ENCODE measurements at places on chromosomes 3 and 15.

GRCh38 chr3:101646726-101647125 is 30.2 kb downstream of the ZBTB11 start:
- DNase-seq: no peak

DNA sequence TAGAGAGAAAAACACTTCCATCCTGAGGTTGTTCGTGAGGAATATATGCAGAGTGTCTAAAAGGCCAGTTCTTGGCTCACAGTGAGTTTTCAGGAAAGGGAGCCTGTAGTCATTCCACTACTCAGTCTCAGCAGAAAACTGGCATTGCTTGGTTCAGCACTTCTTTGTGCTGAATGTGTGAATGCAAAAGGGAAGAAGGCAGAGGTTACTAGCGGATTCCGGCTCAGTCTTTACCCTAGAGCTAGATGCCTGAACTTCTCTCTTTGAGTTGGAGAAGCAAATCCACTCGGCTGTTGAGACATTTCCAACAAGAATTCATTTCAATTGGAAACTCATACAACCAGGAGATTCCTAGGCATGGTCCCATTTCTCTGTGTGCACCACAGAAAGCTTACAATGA is 23.1 kb upstream of the FRMD4B start:
- DNase-seq: no peak

GRCh38 chr3:9552252-9552999 is 1.2 kb downstream of the LHFPL4 start:
- DNase-seq: no peak

DNA sequence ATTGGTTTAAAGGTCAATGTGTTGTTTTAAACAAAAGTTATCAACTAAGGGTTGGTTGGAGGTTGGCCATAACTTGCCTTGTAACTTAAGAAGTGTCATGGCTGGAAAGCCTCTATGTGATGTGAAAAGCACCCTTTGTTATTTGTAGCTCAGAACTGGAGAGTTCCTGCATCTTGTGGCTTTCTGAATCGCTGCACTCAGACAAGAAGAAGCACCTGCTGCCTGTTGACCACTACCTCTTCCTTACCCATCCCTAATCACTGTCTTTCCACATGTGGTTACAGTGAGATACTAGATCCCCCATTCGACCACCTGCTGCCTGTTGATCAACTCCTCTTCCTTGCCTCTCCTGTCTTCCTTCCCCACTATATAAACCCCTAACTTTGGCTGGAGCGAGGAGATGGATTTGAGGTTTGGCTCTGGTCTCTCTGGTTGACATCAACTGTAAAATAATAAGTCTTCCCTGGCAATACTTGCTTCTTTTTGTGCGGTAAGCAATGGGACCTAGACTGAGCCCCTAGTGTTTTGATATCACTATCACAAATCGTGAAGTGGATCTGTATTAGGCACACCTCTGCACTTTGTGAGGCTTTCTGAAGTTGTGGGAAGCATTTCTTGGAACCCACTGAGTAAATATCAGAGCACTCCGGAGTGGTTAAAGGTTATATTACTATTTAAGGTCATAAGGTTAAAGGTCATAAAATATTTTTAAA is 13.8 kb downstream of the RPL39L start:
- peak; percentile 22 for DNase-seq

DNA sequence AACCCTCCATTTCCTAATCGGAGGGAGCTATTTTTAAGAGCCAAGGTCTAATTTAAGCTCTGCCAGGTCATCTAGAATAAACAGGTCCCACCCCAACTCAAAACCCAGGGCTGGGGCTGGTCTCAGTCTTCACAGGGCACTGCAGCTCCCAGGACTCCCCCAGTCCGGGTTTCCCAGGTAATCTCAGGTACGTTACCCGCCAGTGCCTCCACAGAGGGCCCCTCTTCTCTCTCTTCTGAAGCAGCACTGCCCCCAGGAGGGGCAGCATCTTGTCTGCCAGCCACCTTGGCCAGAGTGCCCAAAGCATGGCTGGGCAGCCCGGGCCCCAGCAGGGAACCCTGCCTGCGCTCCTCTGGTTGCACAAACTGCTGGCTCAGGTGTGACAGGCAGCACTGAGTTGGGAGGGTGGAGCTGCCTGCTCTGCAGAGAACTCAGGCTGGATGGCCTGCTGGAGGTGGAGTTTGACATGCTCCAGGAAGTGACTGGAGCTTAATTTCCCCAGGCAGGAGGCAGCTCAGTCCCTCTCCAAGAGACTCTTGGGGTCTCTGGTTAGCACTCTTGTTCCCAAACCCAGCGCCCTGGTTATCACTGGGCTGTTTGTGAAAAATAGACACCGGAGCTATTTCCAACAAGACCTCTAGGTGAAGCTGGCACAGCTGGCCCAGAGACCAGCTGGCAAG is at the start of gene PLA2G4F:
PLA2G4F (minus strand) TSS at position 394 of the 680 bp plus-strand sequence; CDS start at position 307, 87 bp downstream.
- DNase-seq: no peak

DNA sequence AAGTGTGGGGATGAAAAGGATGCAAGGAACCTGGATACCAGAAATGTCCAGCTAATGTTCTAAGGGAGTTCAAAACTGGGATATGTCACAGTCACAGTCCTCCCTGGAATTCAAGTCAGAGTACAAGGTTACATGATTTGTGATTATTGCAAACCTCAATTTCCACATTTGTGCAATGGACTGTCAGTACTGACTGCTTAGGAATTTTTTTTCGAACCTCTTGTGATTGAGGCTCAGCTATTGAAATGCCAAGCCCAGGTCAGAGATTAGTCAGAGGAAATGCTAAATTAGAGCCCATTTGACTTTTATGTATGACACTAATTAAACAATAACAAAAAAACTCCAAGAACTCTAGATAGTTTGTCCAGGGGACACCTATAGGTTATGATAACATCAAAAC is 210.2 kb downstream of the THSD4 start:
- no peak for DNase-seq

- no peak for DNase-seq
Measured at GRCh38 chr15:97849183-97849582, 111.3 kb upstream of the ARRDC4 start.

GRCh38 chr3:148453781-148454191 is 243.9 kb upstream of the AGTR1 start:
- no peak for DNase-seq

DNA sequence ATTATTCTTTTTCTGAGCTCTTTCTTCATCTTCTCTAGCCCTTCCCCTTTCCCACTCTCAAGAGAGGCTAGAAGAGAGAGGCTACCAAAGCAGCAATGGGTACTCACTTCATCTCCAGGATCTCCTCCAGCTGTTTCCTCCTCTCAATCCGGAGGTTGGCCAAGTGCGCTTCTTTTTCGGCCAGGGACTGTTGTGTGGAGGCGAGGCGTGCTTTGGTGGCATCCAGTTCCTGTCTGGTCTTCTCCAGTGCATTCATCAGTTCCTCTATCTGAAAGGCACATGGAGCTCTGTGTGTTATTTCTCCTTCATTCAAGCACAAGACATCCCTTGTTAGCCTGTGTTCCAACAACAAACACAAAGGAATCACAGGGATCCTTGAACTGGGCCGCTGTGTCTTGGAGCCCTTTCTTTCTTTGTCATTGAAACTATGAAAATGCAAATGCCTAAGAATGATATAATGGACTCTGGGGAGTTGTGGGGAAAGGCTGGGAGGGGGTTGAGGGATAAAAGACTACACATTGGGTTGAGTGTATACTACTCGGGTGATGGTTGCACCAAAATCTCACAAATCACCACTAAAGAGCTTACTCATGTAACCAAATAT is 401.3 kb upstream of the WNT5A start:
- DNase-seq: peak; percentile 66

DNA sequence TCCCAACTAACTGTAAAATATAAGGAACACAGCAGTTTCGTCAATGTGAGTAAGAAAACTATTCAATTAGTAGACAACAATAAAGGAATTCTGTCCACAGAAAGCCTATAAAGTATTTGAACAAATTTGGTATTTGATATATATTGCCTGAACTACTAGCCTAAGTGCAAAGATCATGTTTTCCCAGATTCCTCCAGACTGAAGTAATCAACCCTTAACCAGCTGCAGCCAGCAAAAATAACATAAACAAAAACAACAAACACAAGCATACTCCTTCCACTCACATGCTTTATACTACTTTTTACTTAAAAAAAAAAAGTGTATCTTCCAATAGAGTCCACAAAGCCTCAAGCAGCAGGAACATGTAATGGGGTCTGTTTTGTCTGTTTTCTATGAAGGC is 24.1 kb downstream of the PGBD4 start:
- DNase-seq: no peak

DNA sequence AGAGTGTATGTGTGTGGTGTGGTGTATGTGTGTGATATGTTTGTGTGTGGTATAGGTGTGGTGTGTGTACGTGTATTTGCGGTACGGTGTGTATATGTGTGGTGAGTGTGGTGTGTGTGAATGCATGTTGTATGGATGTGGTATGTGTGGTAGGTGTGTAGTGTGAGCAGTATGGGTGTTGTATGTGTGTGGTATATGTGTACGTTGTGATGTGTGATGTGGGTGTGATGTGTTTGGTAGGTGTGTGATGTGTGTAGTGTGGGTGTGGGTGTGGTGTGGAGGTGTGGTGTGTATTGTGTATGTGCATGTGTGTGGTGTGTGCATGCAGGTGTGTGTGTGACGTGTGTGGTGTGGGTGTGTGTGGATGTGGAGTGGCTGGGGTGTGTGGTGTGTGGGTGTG is 58.7 kb downstream of the EFCAB12 start:
- DNase-seq: no peak

Measured in MV-4-11 (cell line).